Gastrocnemius medialis (tissue), 4 donors: ENCODE measurements at places on chromosomes 12 and 14.

- DNase-seq: no peak
Measured at GRCh38 chr12:49505672-49506071, 33.2 kb upstream of the KCNH3 start.

- no peak for DNase-seq
Measured at GRCh38 chr12:120323772-120324171, 3.8 kb downstream of the PLA2G1B start.

DNA sequence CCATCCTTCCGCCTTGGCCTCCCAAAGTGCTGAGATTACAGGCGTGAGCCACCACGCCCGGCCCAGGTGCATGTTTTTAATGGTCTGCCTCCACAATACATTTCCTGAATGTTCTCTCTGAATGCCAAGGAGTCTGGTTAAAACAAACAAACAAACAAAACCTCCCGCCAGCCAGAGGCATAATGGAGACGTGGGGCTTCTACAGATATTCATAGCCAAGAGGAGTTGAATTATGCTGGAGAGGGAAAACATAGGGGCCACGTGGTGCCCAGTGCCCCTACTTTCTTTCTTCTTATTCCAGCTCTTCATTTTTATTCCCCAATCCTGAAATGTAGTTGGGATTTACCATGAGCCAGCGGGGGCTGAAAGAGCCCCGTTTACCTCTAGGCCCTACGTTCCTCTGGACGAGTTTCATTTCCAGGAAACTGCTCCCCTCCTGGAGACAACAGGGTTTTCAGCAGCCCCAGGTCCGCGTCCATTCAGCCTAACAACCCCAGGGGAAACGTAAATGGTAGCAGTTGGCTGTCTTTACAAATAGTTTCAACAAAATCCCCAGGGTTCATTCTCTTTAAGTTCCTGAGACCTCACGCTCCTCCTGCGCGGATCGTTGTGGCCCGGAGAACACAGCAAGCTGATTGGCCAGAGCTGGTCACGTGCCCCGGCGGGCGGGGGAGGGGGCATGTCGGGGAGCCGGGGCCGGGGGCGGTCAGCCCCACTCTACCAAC lies 108.5 kb upstream of the ESRRB start:
- DNase-seq: peak; percentile 36

DNA sequence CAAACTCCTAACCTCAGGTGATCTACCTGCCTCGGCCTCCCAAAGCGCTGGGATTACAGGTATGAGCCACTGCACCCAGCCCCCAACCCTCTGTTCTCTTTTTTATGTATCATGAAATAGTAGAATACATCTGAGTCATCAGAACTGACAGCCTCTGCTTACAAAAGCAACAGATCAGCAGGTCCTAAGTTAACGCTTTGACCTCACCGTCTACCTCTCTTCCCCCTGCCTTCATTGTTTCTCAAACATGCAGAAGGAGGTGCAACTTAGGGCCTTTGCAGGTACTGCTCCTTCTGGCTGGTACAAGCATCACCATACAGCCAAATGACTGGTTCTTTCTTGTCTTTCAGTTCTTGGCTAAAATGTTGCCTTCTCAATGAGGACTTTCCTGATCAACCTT lies 249.2 kb downstream of the PAWR start:
- no peak for DNase-seq

- no peak for DNase-seq
Measured at GRCh38 chr12:1313906-1314305, 280.5 kb downstream of the FBXL14 start.

GRCh38 chr14:50025073-50025472 lies 91.3 kb downstream of the VCPKMT start:
- DNase-seq: peak; percentile 67

- DNase-seq: no peak
Measured at GRCh38 chr12:65590318-65590717, 234.0 kb upstream of the HMGA2 start.
